Esophagus squamous epithelium (tissue), 5 donors: ENCODE measurements at places on chromosomes 5 and 9.

DNA sequence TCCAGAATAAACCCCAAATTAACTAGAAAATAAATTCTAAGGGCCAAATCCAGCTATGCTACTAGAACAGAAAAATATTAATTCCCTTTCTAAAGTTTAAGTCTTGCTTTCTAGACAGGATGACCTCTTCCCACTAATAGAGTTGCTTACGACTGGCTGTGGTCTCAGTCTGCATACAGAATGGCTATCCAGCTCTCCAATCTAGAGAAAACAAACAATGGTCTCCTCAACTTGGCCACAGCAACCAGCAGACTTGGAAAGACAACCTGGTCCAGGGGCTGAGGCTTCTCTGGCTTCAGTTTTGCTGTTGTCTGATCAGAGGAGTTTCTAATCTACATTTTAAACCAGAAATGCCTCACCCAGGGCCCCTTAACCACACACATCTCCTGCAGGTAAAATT lies 28.9 kb downstream of the RASEF start:
- no peak for DNase-seq

DNA sequence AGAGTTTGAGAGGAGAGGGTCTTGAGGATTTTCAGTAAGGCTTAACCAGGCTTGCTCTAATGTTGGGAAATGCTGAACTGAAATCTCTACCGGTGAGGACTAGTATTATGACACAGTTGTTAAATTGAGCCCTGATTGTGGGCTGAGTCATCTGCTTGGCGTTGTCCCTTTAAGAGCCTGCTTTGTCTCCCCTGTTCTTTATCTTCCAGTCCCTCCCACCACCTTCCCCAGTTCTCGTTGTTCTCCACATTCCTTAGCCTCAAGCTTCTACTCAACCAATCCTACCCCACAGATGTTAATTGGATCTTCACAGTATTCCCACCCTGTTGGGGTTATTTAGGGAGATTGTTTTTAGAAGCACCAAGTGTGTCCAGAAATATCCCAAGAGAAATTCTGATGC lies 57.6 kb downstream of the ANKRD55 start:
- no peak for DNase-seq

GRCh38 chr5:148011398-148012137 lies 52.2 kb upstream of the SPINK5 start:
- DNase-seq, result no peak

- DNase-seq, result no peak
These were observed 15.6 kb upstream of the CD74 start for GRCh38 chr5:150428106-150428876.

DNA sequence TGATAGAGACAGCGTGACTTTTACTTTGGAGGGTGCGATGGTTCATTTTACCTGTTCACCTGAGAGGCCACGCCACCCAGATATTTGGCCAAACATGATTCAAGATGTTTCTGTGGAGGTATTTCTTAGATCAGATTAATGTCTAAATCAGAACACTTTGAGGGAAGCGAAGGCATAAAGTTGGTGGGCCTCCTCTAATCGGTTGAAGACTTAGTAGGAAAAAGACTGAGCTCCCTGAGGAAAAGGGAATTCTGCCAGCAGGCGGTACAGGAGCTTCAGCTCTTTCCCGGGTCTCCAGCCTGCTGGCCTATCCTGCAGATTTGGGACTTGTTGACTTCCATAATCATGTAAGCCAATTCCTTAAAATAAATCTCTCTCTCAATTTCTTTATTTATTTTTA lies 7.0 kb upstream of the LAMC3 start:
- no peak for DNase-seq

DNA sequence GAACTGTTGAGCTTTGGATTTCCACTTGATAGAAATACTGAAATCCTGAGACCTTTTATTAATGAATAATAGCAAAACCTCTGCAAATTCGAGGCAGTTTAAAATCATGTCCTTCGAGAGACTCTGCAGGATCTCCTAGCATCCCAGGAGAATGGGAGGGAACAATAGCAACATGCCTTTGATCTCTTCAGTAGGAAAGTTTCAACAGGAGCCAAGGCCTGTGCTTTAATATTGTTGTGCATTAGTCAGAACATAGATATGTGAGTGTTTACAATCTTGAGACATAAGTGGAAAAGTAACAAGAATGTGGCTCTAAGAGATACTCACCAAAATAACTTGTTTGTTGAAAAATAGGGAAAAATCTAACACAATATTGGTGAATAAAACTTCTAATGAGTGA lies 83.3 kb upstream of the LHFPL2 start:
- no peak for DNase-seq

- DNase-seq, result no peak
These were observed 65.6 kb downstream of the CDK5RAP2 start for GRCh38 chr9:120514405-120514804.

GRCh38 chr9:37936376-37936775 lies 32.4 kb upstream of the SLC25A51 start:
- DNase-seq, result no peak

DNA sequence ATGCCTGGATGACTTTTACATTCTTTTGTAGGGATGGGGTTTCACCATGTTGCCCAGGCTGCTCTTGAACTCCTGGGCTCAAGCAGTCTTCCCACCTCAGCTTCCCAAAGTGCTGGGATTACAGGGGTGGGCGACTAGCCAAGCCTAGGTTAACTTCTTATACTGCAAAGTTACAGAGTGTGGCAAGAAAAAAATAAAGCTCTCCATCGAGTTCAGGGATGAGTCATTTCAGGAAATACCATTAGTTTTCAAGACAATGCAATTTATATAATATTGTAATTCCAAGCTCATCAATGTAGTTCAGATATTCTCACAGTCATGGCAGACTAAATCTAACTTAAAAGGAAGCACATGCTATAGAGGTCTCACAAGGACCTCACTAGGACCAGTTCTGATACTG lies 11.5 kb upstream of the ABO start:
- no peak for DNase-seq

GRCh38 chr5:132263548-132264261 lies 6.2 kb downstream of the PDLIM4 start:
- no peak for DNase-seq

DNA sequence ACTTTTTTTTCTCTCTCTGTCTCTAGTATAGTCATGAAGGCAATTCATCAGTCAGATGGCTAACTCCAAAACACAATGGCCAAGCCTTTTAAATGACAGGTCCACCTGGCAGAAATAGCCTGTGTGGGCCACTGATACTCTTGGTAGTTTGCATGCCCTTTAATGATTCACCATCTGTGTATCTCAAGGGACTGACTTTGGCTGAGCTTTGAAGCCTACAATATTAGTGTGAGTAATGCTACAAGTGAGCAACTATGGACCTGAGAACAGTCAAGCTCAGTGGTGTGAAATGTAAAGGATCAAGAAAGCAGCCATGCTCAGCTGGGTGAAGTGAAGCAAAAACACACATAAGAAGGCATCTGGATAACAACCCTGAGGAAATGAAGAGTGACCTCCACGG lies 506.9 kb downstream of the TLE1 start:
- no peak for DNase-seq

DNA sequence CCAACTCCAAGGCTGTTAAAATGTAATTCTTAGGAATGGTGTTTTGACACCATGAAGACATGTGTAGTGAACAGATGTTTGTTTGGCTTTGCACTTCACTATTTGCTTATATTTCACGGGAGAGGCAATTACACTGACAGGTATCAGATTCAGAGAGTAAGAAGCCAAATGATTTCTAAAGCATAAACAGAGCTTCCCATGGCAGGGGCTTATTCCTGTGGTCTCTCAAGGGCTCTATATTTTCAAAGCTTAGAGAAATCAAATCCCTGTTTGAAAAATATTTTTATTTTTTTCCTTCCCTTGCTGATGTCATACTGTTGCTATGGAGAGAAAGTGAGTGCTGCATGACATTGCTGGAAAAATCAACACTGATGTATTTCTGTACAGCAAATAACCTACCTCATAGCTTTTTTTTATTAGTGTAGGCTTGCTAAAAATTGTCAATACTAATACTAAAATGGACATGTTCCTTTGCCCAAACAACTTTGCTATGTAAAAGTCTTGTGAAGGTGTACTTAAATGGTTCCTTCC lies 161.4 kb downstream of the GIN1 start:
- DNase-seq, result no peak

DNA sequence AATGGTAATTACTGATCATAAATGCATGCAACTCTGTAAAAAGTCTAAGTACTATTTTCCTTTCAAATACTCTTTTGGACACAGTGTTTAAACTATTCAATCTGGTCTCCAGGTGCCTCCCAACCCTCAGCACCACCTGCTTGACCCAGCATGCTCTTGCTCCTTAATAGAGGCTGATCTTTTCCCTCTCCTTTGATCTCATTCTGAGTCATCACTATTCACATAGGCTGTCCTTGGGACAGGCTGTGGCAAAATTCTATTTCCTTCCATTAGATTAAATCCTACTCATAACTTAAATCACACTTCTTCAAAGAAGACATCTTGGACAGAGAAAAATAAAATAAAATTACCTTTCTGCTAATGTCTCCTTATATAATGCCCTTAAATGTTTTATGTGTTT lies 199.4 kb upstream of the ST8SIA4 start:
- no peak for DNase-seq

GRCh38 chr9:16171911-16172310 lies 619.1 kb downstream of the CCDC171 start:
- no peak for DNase-seq

GRCh38 chr5:170173647-170174046 lies 59.1 kb upstream of the C5orf58 start:
- no peak for DNase-seq

GRCh38 chr5:157865781-157866180 lies 6.8 kb upstream of the CLINT1 start:
- no peak for DNase-seq

- no peak for DNase-seq
These were observed 1696.0 kb upstream of the CDH9 start for GRCh38 chr5:28734396-28734795.

GRCh38 chr5:143231973-143232812 lies 171.3 kb downstream of the NR3C1 start:
- no peak for DNase-seq

DNA sequence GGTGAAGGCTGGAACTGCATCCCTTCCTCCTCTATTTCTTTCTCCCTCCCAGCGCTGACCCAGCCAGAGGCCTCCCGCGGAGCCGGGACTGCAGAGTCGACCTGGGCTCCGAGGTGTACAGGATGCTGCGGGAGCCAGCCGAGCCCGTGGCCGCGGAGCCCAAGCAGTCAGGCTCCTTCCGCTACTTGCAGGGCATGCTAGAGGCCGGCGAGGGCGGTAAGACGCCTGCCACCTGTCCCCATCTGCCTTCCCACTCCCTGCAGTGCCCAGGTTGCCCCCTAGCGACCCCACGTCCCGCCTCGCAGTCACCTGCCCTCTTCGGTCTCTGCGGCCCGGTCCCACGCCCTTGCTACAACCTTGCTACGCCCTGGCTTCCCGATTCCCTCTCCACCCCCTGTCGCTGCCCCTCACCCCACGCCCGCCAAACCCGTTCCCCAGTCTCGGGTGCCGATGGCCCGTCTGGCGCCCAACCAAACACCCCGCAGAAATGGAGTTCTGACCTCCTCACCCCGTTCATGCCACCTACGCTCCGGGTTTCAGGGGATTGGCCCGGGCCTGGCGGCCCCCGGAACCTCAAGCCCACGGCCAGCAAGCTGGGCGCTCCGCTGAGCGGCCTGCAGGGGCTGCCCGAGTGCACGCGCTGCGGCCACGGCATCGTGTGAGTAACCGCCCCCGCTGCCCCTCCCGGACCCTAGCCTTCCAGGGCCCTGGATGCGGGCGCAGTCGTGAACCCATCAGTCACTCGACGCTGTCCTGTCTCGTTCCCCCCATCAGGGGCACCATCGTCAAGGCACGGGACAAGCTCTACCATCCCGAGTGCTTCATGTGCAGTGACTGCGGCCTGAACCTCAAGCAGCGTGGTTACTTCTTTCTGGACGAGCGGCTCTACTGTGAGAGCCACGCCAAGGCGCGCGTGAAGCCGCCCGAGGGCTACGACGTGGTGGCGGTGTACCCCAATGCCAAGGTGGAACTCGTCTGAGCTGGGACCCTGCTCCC lies 14.1 kb downstream of the PDLIM4 start:
- DNase-seq, result no peak

GRCh38 chr5:123087173-123088030 lies 1.6 kb upstream of the PRDM6 start:
- no peak for DNase-seq

DNA sequence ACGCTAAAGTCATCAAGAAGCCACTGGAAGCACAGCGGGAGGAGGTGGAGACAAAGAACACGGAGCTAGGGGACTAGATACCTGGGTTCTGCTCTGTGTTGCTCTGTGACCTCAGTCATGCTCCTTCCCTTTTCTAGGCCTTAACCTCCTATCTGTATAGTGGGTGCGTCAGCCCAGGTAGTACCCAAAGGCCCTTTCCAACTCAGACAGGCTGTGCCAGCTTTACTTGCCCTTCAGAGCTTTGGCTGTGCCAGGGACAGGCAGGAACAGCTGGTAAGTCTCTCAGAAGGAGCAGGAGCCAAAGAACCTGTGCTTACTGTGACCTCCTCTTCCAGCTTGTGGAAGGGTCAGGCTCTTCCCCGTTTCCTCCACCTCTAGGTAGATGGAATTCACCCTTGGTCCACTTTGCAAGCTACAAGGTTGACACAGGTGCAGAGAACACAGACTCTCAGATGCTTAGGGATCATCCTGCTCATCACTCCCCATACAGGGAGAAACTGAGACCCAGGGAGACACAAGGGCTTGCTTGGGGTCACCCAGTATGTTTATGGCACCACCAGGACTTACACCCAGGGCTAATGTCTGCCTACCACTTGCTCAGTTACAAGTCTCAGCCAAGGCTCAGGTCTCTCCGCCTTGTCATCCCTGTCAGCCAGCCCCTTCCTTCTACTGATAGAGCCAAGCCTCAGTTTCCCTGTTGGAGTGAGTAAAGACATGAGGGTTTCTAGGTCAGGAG lies 1.7 kb downstream of the CCDC69 start:
- no peak for DNase-seq

- no peak for DNase-seq
These were observed 108.8 kb downstream of the NIPBL start for GRCh38 chr5:36985387-36985786.

DNA sequence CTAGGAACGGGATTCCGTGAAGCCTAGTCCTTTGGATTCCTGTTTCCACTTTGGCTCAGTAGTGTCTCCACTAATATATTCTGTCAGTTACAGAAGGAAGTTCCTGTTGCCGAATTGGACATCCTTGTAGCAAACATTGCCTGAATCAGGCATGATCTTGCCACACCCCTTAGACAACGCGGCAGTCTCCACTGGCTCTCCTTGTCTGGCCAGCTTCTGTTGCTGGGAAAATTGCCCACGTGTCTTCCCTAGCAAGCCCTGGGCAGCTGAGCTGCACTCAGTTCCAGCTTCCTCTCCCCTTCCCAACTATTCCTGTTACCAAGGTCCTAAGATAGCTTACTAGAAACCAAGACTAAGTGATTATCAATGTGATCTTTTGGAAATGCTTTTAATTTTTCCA lies 316.6 kb upstream of the RIOK2 start:
- no peak for DNase-seq

DNA sequence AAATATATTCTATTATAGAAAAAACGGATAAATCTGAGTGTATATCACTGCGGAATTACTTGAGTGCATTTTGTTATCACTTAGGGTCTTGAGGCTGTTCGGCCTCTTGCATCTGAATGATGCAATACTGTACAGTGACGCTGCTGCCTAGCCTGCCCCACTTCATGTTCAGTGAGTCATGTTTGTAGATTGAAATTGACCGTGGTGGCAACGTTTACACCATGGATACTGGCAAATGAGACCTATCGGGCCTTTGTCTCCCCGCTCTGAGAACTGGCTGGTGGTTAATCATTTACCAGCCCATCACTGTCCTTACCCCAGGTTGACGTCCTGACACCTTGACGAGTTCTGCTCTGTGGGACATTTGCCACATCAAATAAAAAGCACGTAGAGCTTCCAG lies 510.1 kb upstream of the ADAMTS16 start:
- DNase-seq, result no peak

- no peak for DNase-seq
These were observed at the start of gene PTGES for GRCh38 chr9:129752900-129753729. Gene PTGES (minus strand): TSS chr9:129753042. CDS start chr9:129753012, 30 bp downstream.
